ENCODE measurements at places on chromosomes 7 and 10.

DNA sequence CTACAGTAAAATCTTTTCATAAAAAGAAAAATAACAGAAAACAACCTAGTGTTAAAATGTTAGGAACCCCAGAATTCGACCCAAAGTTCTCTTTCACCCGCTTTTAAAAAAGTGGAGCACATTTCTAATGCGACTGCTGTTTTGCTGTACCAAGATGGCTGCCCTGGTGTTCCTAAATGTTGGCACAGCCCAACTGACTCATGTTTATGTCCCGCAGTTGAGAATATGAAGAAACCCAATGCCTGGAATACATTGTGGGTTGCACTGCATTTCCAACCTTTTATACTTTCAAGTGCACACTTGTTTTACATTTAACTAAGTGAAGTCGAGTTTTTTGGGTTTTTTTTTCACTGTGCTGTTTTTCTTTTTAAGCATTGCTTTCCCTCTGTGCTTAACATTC, 944 bp downstream of the STEAP1B start:
- no peak for DNase-seq

- DNase-seq: no peak
These were observed 21.4 kb upstream of the ZNF273 start for GRCh38 chr7:64881461-64882287.

DNA sequence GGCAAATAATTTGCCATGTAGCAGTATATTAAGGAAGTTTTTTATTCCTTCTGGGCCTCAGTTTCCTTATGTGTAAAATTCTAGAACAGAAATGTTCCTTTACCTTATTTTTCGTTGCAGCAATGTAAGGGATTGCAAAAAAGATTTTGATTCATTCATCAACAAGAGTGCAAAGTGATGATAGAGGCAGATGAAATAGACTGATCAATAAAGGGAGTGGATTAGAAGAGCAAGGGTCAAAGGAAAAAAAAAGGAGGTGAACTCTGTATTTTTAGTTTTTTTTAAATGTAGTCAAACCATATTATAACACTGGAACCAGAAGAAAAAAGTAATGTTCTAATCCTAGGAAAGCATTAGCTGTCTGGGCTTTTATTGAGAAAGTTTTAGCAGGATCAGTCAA, 14.7 kb downstream of the TPST1 start:
- DNase-seq: no peak

GRCh38 chr7:16708511-16708910, 45.0 kb upstream of the TSPAN13 start:
- no peak for DNase-seq

GRCh38 chr10:73873142-73873837, 1.1 kb downstream of the CAMK2G start:
- DNase-seq: no peak

- no peak for DNase-seq
These were observed 3.1 kb downstream of the KLLN start for GRCh38 chr10:87860156-87860795.

- DNase-seq: no peak
These were observed 27.3 kb downstream of the SH3PXD2A start for GRCh38 chr10:103828107-103828506.

GRCh38 chr7:70177166-70177565, 578.9 kb downstream of the AUTS2 start:
- DNase-seq: peak; percentile 14

DNA sequence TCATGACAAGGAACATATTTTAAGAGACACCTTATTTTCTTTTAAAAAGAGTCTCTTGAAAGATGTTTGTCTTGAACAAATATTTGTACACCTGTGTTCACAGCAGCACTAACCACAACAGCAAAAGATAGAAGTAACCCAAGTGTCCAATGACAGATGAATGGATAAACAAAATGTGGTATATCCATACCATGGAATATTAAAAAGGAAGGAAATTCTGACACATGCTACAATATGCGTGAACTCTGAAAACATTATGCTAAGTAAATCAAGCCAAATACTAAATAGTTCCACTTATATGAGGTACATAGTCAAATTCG, 17.8 kb downstream of the SGMS1 start:
- no peak for DNase-seq

- no peak for DNase-seq
These were observed 329.2 kb downstream of the TNS3 start for GRCh38 chr7:47252675-47253074.

GRCh38 chr7:110600956-110601355, 490.0 kb upstream of the LRRN3 start:
- no peak for DNase-seq

GRCh38 chr10:47363781-47364180, 15.6 kb downstream of the RBP3 start:
- DNase-seq: no peak

- DNase-seq: no peak
These were observed 92.9 kb upstream of the LRRTM3 start for GRCh38 chr10:66832781-66833422.

DNA sequence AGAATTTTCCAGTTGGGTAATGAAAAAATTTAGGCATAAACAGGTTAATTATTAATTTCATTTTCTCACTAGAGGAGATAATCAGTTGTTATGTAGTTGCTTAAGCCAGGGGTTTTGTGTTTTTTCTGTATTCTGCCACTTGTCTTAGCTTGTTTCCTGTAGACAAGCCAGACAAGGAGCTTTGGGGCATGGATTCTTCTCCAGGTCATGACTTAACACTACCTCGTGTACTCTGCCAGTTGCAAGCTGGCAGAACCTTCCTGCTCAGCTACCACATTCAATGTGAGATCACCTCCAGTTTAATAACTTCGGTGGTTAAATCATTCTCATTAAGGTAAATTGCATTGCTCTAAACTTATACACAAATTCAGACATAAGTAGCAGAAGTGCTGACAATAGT, 1.8 kb downstream of the CCM2 start:
- DNase-seq: no peak

- DNase-seq: no peak
These were observed 99.4 kb upstream of the TNS3 start for GRCh38 chr7:47681249-47681810.

- DNase-seq: no peak
These were observed 38.4 kb upstream of the ELFN1 start for GRCh38 chr7:1631678-1632077.

- DNase-seq: peak; percentile 57
These were observed 110.6 kb downstream of the EMX2 start for GRCh38 chr10:117653170-117653515.

DNA sequence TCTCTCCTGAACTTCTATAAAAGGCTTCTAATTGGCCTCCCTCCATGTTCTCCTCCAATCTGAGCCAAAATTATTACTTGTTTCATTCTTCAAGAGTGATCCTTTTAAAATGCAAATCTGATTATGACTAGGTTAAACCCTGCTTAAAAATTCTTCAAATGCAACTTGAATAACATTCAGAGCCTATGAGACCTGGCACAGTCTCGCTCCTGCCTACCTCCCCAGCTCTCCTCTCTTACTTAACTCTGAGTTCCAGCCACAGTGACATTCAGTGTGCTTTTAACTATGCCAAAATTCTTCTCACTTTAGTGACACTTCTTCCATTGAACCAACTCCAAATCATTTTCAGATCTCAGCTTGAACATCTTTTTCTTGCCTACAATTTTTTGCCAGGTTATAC, 68.8 kb downstream of the TMEM168 start:
- DNase-seq: no peak
